ENCODE measurements at places on chromosomes 1 and 21. TPM values are rescaled to one million over a fixed set of nuclear protein-coding genes. Genes with fewer than 3 reads are reported as not detected.

The SFN gene
- 465 TPM for total RNA-seq

The KMO gene
- total RNA-seq: not detected

The SELENBP1 gene
- total RNA-seq: 7.0 TPM

The PTAFR gene
- total RNA-seq: 10.9 TPM

The ILDR2 gene
- total RNA-seq: not detected

The PLCH2 gene
- total RNA-seq: 64.2 TPM

The ADGRB2 gene
- total RNA-seq: 0.64 TPM
